Heart right ventricle (tissue), 16 donors: ENCODE measurements at places on chromosomes 7 and 10.
A peak's percentile ranks its signal among the peaks of the same experiment; 100 is the strongest.

- no peak for DNase-seq
These were observed 135.7 kb upstream of the MGMT start for GRCh38 chr10:129331207-129331838.

DNA sequence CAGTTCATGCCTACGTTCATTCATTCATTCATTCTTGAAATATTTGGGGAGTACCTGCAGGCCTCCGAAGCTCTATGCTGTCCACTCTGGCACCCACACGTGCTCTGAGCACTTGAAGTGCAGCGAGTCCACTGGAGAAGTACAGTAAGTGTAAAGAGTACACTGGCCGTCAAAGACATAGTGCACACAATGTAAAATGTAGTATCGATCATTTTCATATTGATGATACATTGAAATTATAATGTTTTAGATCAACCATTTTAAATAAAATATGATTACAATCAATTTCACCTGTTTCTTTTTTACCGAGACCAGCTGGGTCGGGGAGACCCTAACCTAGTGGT lies 37.0 kb upstream of the PURB start:
- DNase-seq, result no peak

- no peak for DNase-seq
These were observed 187.1 kb downstream of the KIF20B start for GRCh38 chr10:89888321-89889070.

GRCh38 chr10:73368238-73368637 lies 9.6 kb upstream of the CFAP70 start:
- no peak for DNase-seq

DNA sequence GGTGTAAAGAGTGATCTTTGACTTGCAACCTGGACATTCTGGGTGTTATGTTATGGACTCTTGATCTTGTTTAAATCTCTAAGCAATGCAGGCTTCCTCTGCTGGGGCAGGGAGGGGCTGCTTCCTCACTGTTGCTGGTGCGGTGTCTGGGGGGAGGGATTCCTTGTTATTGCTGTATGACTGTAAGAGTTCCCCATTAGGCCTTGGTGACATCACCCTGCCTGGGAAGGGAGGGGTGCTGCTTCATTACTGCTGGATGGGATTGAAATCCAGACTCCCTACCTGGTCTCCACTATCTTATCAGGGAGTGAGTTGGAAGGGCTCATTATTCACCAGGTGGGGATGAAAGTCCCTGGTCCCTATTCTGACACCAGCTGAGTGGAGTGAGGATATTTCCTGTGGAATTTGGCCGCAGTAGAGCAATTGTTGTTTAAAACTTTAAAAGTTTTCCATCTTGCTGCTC lies 8.8 kb downstream of the OGDH start:
- peak; percentile 53 for DNase-seq

DNA sequence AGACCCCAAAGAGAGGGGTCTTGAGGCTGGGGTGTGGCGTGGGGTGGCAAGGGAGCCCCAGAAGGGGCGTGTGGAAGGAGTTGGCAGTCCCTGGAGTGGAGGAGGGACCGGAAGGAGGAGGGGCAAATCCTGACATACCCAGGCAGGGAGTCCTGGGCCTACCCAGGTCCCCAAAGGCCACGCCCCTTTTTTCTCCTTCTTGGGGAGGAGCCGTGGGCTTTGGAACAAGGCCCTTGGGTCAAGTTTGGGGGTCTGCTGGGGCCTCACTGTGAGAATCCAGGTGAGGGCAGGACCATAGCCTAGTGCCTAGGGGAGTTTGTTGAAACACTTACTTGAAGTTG lies 1.2 kb upstream of the SMARCD3 start:
- DNase-seq, result peak; percentile 80

- DNase-seq, result no peak
These were observed 349.0 kb downstream of the SORCS1 start for GRCh38 chr10:106815427-106816043.

GRCh38 chr10:3755440-3756359 lies 29.3 kb downstream of the KLF6 start:
- no peak for DNase-seq

DNA sequence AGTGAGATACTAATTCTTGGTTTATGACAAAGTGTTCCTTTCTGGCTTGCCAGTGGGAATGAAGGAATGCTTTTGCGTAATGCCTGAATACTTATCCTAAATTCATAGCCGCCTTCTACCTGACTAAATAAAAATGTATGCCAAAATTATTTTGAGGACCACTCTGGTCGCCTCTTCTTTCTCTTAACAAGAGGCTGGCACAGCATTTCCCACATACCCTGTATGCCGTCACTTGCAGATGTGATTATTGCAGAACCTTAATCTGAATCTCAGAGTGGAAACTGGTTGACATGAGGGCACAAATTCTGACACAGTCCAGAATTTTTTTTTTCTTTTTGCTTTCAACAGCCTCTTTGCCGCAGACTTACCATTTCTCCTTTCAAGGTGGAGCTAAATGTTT lies 124.6 kb upstream of the GLCCI1 start:
- no peak for DNase-seq

- DNase-seq, result peak; percentile 66
These were observed 36.0 kb downstream of the KCNH2 start for GRCh38 chr7:150942001-150942590.

- peak; percentile 82 for DNase-seq
These were observed 38.6 kb upstream of the SH2D4B start for GRCh38 chr10:80498833-80499741.

GRCh38 chr10:78491812-78492211 lies 458.1 kb downstream of the RPS24 start:
- DNase-seq, result no peak

- no peak for DNase-seq
These were observed 31.5 kb downstream of the PIK3AP1 start for GRCh38 chr10:96688789-96689188.

- no peak for DNase-seq
These were observed 164.7 kb downstream of the TCERG1L start for GRCh38 chr10:131146790-131147189.

- no peak for DNase-seq
These were observed 594.4 kb upstream of the VSTM2A start for GRCh38 chr7:53947732-53948131.

DNA sequence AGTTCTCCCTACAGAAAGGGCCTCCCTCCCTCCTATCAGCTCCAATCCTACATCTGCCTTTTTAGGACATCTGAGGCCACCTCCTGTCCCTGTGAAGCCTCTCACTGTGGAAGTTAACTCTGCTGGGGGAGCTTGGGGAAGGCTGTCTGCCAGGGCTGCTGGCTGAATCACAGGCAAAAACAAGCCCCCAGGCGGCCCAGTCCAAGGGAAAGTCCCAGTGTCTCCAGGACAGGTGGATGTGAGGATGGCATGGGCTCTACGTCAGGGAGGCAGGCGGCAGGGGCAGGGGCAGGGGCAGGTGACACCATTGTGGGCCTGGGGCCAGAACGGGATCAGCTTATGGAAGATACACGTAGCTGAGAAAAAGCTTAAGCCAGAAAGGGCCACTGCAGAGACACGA lies 240.2 kb downstream of the MAD1L1 start:
- peak; percentile 12 for DNase-seq

GRCh38 chr7:26616235-26616634 lies 248.2 kb downstream of the SKAP2 start:
- DNase-seq, result no peak

DNA sequence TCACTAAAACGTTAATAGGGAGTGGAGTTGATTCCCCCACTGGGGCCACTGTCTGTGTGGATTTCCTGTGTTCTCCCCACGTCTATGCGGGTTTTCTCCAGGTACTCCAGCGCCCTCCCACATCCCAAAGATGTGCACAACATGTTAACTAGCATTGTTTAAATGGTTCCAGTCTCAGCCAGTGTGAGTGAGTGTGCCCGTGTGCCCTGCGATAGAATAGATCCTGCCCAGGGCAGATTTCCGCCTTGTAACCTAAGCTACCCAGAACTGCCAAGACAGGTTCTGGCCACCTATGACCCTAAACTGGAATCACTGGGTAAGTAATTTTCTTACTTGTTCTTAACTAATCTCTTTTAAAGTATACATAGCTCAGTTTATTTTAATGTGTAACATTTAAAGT lies 58.5 kb downstream of the CCDC6 start:
- no peak for DNase-seq

GRCh38 chr7:132735476-132735875 lies 159.2 kb upstream of the PLXNA4 start:
- no peak for DNase-seq
